ENCODE measurements at places on chromosomes 2 and 18.

- DNase-seq = peak; percentile 72
Observed at GRCh38 chr2:73984203-73984921, at the start of gene TET3. Gene TET3, plus strand, starts transcription at chr2:73984910. Its CDS starts 1,494 bp downstream, at chr2:73986404.

DNA sequence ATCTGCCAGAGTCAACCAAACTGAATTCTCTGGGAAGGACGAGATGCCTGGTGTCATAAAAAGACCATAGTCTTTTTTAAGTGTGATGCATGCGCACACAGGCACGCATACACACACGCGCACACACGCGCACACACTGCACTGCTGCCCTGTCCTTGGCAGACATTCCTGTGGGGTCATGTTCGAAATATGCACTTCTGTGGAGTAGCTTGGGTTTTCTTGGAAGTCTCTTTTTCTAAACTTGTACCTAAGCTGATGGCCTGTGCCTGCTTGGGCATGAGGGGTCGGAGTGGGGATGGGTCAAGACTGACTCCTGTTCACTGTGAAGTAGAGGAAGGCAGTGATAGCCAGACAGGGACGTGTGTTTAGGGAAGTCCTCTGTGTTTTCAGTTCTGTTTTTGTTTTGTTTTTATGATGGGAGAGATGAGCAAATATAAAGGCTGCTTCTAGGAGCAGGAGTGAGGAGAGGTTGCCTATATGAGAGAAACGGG is 4.0 kb upstream of the RMC1 start:
- no peak for DNase-seq

DNA sequence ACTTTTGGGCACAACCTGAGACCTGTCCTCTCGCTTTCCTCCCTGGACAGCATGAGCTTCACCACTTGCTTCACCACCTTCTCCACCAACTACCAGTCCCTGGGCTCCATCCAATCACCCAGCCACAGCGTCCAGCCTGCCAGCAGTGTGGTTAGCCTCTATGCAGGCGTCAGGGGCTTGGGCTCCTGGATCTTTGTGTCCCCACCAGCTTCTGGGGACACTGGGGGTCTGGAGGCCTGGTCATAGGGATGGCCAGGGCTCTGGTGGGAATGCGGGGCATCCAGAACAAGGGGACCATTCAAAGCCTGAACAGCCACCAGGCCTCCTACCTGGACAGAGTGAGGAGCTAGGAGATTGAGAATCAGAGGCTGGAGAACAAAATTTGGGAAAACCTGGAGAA is 44.2 kb upstream of the SLC4A10 start:
- DNase-seq = no peak

GRCh38 chr2:120229341-120229740 is 6.1 kb upstream of the TMEM185B start:
- DNase-seq = no peak

GRCh38 chr2:173346035-173346434 is 8.6 kb upstream of the CDCA7 start:
- DNase-seq = no peak

DNA sequence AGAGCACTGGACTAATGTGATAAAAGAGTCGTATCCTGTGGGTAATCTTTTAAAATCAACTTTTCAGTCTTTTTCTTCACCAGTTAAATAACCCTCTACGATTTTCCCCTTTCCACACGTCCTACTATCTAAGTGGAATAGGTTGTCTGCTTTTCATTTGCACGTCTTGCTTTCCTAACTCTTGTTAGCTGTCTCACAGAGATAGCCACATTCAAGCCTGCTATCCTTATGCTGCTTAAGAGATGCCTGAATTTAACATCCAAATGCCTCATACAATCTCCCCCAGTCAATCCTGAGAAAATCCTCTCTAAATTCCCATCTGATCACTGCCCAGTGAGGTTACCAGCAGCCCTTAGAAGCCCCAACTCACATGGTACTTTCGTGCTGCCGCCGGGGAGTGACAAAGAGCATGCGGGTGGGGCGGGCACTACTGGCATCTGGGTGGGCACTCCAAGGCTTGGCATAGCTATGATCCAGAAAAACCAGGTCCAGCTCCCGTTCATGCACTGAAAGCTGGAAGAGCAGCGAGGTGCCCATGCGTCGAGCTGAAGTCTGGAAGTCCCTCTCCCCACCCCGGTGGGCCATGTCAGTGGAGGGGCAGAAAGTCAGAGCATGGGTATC is 1.5 kb downstream of the KANSL3 start:
- DNase-seq = no peak

- no peak for DNase-seq
Observed at GRCh38 chr2:18741191-18741590, 151.8 kb upstream of the NT5C1B start.

GRCh38 chr18:2939317-2939716 is 73.6 kb downstream of the LPIN2 start:
- DNase-seq = no peak

- DNase-seq = no peak
Observed at GRCh38 chr2:238700117-238700457, 147.8 kb upstream of the TWIST2 start.

DNA sequence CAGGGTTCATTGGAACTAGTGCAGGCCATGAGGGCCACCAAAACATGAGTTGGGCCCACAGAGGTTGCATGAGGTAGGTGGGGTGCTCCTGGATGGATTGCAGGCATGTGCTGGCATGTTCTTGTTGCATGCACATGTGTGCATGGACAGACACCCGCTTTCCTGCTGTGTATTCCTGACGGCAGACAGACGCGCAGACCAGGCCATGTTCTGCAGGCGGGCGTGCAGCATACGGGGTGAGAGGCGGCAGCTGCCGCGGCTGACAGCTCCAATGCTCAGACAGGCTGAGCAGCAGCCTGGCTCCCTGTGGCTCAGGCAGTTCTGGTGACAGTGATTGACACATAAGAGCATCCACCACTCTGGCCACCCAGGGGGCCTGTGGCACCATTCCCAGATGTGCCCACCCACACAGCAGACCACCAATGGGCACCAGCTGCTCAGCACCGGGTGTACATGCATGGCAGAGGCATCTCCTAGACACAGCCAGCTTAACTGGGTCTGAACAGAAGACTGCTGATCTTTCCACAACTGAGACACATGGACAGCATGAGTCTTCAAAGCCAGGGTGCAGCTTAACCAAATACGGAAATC is 21.2 kb downstream of the HS1BP3 start:
- no peak for DNase-seq

DNA sequence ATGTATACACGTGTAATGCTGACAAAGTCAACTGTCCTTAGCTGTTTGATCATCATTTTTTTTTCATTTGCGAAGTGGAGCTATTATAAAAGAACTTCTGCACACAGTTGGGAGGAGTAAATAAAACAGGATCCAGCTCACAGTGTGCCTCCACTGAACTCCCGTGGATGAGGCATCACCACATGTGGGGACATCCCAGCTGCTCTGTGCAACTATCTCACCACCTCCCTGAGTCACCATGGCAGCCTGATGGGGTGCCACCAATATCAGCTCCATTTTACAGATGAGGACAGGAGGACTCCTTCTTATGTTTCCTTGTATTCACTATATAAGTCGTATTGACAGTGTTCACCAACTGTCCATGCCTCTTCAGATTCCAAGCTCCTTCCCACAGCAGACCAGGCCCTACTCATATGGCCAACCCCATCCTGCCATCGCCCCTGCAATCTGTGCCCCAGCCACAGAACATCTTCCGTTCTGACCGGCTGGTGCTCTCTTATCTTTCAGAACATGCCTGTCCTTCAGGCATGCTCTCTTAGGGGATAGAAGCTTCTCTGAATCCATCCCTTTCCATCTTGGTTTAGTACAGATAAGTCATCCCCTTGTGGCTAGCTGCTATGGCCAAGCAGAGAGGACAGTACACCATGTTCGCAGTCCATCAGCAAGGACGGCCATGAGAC is 288.1 kb downstream of the RNF144A start:
- no peak for DNase-seq

DNA sequence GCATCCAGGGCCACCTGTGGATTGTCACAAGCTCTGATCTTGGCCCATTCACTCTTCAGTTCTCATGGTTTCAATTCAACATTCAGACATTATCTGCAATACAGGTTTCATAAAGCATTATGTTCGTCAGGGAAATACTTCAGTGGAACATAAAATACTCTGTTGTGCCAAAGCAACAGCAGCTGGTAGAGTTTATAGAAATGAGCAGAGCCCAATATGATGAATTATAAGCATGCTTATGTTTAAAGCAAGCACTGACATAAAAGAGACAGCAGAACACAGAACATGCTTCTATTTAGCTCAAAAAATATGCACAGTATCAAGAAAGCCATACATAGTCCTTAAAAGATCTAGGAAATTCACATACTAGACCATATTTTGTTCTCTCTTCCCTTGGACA is 71.3 kb downstream of the PDK1 start:
- no peak for DNase-seq

- no peak for DNase-seq
Observed at GRCh38 chr18:5388896-5389295, 93.4 kb upstream of the ZBTB14 start.

DNA sequence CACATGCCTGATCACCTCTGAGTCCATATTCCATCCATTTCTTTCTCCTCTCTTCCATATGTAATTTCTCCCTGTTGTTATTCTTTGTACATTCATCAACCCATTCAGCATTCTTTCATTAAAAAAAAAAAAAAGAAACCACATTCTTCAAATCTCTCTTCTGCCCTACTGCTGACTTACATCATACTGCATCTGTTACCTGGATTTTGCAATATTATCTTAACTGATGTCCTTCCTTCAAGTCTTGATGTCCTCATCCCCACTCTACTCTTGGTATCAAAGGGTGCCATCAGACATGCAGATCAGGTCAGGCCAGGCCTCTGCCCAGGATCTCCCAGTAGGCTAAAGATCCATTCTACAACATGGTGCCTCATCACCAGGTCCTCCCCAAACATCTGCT is 90.6 kb downstream of the SGPP2 start:
- DNase-seq = no peak

GRCh38 chr2:119721462-119721861 is 38.3 kb upstream of the PTPN4 start:
- DNase-seq = no peak

- no peak for DNase-seq
Observed at GRCh38 chr2:65231892-65232477, 4.4 kb downstream of the ACTR2 start.

- DNase-seq = no peak
Observed at GRCh38 chr2:691821-692761, 14.9 kb upstream of the TMEM18 start.

DNA sequence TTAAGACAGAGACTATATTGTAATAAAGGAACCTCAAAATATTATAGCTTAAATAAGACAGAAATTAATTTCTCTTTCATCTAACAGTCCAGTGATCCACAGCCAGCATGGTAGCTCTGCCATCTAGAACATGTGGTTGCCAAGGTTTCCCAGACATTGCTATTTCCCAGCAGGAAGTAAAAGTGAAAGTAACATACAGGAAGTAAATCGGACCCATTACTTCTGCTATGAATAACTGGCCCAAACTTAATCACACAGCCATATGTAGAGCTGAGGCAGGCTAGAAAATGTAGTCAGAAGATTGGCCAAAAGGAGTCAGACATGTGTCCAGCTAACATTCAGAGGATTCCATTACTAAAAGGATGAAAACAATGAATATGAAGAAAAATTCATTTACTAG is 71.0 kb downstream of the NOL4 start:
- DNase-seq = peak; percentile 9

- DNase-seq = no peak
Observed at GRCh38 chr2:158047156-158047611, 54.5 kb upstream of the UPP2 start.

DNA sequence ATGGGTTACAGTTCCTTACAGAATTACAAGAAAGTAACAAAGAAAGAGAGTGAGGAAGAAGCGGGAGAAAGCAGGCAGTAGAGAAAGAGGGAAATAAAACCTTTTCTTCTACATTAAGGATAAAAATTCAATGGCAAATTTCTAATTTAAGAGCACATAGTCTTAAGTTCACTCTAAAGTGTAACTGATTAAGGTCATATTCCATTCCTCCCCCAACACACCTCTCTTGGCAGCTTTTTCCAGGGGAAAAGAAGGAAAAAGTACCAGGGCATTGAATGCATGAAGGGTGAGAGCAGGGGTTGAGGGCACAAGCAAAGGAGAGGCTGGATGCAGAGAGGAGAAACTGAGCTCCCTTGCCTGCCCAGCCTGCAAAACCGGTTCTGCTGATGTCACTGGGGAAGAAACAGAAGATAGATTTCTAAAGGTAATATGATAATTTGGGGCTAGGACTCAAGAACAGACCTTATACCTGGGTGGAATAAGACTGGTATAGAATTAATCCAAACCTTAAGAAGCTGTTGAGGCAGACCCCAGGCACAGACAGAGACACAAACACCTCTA is 4.6 kb downstream of the ACMSD start:
- no peak for DNase-seq

GRCh38 chr2:47784352-47784851 is 1.5 kb downstream of the MSH6 start:
- no peak for DNase-seq
